ENCODE measurements at places on chromosomes 5 and 9.

DNA sequence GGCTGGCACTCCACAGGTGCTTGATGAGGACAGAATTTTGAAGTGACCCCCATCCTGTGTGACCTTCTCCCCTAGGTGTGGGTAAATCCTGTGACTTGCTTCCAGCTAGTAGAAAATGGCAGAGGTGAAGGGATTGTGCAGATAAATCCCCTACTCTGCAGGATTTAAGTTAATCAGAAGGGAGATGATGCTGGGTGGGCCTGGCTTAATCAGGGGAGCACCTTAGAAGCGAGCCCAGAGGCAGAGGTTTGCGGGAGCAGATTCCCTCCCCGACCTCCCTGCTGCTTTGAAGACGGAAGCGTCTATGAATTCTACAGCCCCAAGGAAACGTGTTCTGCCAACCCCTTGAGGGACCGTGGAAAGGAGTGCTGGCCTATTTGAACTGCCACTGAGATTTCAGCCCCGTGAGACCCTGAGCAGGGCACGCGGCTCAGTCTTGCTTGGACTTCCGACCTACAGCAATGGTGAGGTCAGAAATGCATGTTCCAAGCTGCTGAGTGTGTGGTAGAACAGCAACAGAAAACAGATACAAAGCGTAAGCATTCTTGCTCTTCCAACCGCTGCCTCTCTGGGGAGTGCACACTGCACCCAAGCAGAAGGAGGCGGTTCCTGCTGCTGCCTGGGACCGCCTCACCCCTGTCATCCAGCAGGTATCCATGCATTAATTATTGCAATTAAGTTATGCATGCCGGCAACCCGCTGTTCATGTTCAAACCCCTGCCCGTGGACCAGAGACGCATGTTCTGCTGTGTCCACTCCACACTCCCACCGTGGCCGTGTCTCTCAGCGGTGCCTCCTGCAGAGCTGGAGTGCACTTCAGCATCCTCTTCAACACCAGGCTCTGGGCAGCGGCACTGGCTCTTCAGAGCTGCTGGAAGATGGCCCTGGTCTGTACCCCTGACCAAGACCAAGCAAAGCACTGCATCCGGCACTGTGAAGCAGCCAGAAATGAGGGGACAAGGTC lies 54.6 kb upstream of the RXRA start:
- no peak for DNase-seq

- DNase-seq, result no peak
Measured at GRCh38 chr9:38107811-38108304, 38.8 kb upstream of the SHB start.

DNA sequence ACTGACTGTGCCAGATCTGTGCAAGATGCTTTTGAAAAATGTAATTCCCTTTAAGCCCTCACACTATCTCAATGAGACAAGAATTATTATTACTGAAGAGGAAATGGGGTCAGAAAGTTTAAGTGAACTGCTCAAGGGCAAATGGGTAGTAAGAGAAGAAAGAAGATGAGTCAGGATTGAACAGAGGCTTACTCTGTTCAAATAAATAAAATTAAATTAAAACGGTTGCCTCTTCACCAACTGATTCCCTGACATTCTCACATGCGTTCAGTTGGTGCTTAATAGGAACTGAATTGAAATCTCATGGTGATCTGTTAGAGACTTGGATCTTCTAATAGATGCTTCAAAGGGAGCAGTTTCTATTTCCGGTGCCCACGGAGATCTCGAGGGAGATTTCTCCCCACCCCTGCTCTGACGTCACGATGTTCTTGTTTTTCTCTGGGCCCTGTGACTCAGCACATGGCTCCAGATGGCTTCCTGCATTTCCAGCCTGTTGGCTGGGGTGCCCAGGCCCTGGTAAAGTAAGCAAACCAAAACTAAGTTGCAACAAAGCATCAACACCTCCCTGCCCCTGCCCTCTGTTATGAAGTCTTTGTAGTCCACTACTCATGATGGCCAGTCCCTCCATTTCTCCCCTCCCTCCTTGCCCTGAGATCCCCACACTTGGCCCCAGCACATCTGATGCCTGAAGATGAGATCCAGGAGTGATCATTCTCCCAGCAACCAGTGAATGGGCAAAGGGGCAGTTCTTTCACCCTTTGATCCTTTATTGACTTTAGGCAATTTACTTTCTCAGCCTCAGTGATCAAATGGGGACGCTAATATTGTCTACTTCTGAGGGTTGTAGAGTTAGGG lies 106.1 kb upstream of the CPEB4 start:
- no peak for DNase-seq

GRCh38 chr5:167478188-167478587 lies 813.3 kb upstream of the WWC1 start:
- DNase-seq, result no peak

DNA sequence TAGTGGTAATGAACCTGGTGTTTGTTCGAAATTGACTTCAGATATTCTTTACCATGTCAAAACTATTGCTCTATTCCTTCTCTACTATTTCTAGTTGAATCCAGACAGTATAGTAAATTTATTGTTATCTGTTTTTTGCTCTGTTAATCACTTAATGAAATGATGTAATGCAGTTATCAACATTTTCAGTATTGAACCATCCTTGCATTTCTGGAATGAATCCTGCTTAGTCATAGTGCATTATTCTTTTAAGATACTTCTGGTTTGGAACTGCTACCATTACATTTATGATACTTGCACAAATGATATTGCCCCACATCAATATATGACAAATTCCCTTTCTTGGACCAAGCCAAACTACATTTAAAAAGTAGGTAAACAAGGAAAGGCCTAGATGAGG lies 554.0 kb upstream of the KLF4 start:
- DNase-seq, result no peak

GRCh38 chr9:79308012-79308411 lies 263.8 kb upstream of the TLE4 start:
- no peak for DNase-seq

- no peak for DNase-seq
Measured at GRCh38 chr5:149014571-149015031, 48.3 kb downstream of the SH3TC2 start.

- no peak for DNase-seq
Measured at GRCh38 chr5:165127941-165128340, 1622.5 kb downstream of the MAT2B start.

- no peak for DNase-seq
Measured at GRCh38 chr9:125411171-125411756, 149.6 kb downstream of the GAPVD1 start.

DNA sequence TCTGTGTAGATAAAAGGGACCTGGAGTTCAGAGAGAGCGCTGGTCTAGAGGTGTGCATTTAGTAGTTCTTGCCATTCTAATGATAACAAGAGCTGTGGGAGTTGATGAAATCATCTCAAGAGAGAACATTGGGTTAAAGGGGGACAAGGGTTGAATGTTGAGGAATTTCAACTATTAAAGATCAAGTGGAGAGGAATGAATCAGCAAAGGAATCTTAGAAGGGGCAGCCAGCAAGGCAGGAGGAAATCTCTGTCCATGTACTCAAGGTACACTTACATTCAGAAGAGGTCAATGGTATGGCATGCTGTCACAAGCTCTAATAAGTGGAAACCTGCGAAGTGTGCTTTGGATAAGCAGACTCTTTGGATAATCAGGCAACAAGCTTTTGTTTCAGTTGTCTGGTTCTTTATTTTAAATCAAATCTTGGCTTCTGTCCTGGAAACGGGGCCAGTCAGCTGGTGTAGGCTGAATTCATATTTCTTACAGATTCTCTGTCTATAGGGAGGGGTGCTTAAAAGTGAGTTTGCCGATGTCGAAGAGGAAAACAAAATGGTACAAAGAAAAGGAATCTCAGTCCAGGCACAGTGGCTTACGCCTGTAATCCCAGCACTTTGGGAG lies 320.5 kb upstream of the CD180 start:
- DNase-seq, result no peak

- DNase-seq, result no peak
Measured at GRCh38 chr5:107274571-107274970, 396.2 kb downstream of the EFNA5 start.

DNA sequence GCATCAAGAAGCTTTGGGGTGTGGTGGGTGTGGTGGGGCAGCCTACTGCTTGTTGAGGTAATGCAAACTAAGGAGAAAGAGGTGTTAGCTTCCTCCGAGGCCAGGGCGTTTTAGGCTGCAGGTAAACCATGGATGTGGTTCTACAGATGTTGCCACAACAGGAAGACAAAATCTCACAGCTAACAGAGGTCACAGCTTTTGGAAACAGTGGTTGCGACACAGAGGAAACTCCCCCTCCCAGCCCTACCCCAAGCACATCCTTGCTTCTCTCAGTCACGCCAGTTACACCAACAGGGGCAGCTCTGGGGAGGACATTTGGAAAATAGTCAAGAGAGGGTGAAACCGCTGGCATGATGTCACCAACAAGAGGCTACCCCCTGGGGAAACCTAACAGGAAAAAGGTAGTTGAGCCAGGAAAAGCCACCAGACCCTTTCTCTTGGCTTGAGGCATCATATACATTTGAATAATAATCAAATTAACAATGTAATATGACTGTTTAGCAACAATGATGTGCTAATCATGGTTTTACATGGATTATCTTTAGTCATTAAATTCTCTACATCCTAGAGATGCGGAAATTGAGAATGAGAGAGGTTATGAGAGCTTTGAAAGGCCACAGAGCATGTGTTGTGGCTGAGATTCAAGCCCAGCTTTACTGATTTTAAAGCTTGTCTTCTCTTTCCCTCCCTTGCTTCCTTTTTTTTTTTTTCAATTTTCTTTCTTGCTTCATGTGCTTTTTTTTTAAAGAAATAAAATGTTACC lies 82.2 kb upstream of the IL12B start:
- DNase-seq, result no peak

- DNase-seq, result no peak
Measured at GRCh38 chr5:45109062-45109461, 300.3 kb downstream of the MRPS30 start.

DNA sequence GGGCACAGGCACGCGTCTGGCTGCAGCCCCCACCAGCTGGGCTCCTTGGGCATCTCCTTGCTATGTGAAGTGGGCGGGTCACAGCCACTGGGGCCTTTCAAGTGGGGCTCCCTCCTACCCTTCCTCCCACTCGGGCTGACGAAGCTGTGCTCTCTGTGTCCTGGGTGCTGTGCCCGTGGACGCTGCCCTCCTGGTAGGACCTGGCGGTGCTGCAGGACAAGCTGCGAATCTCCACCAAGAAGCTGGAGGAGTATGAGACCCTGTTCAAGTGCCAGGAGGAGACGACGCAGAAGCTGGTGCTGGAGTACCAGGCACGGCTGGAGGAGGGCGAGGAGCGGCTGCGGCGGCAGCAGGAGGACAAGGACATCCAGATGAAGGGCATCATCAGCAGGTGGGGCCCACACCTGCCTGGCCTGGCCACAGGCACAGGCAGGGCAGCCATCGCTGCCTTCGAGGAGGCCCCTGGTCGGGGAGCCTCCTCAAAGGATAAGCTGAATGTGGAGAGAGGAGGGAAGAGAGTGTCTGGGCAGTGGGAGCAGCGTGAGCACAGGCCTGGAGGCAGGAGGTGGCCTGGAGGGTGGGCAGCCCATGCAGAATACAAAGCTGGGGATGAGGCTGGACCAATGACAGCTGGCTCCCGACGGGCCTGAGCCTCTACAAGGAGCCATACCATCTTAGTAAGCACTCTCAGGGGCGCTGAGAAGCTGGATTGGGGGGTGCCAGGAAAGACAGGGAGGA lies 124.7 kb downstream of the DAB2IP start:
- peak; percentile 83 for DNase-seq

DNA sequence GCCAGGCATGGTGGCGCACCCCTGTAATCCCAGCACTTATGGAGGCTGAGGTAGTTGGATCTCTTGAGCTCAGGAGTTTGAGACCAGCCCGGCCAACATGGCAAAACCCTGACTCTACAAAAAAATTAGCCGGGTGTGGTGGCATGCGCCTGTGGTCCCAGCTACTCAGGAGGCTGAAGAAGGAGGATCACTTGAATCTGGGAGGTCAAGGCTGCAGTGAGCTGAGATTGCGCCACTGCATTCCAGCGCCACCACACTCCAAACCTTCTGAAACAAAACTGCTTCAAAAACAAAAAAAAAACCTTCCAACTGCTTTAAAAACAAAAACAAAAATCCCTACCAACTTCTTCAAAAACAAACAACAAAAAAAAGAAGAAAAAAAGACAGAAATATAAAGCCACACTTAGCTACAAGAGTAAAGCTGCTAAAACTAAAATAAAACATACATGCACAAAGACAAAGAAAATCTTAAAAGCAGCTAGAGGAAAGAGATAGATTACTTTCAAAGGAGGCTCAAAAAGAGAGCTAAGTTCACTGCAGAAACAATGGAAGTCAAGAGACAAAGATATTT lies 11.4 kb downstream of the DCAF10 start:
- no peak for DNase-seq

GRCh38 chr9:69325409-69326212 lies 596 bp downstream of the ENTREP1 start:
- no peak for DNase-seq

DNA sequence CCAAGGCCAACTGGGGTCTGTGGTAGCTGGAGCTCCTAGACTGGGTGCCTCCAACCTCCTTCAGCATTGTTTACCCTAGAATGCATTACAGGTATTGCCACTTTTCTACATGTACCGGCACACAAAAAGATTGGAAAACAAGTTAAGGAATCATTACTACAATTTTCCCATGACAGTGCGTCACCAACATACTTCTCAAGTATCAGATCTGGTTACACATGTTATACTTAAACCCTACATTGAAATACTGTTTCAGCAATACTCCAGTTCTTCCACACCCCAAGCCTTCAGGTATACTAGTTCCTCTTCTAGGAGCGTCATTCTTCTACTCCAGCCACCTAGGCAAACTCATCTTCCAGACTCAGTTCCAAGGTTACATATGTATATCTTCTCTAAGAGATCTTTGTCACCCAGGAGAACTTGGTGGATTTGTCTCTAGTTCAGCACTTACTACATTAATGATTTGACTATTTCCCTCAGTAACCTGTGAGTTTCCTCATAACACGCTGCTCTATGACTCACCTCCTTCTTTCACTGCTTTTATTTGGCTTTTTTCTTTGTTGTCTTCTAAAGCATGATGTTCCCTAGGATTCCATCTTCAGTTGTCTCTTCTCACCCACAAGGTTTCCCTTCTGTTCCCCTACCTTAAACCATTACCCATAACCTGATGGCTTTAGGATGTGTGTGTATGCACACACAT lies 217.0 kb downstream of the AP3B1 start:
- DNase-seq, result no peak

- peak; percentile 77 for DNase-seq
Measured at GRCh38 chr9:98770717-98771116, 25.6 kb downstream of the ANKS6 start.

GRCh38 chr5:109759306-109759705 lies 69.6 kb downstream of the MAN2A1 start:
- no peak for DNase-seq

Data from chondrocyte (in vitro differentiated cells).